ENCODE measurements at places on chromosomes 3 and 15.
A peak's percentile ranks its signal among the peaks of the same experiment; 100 is the strongest.

GRCh38 chr3:139364549-139364948 is 20.7 kb downstream of the MRPS22 start:
- DNase-seq = no peak

- DNase-seq = no peak
These were observed 16.4 kb downstream of the FAM107A start for GRCh38 chr3:58560771-58561311.

DNA sequence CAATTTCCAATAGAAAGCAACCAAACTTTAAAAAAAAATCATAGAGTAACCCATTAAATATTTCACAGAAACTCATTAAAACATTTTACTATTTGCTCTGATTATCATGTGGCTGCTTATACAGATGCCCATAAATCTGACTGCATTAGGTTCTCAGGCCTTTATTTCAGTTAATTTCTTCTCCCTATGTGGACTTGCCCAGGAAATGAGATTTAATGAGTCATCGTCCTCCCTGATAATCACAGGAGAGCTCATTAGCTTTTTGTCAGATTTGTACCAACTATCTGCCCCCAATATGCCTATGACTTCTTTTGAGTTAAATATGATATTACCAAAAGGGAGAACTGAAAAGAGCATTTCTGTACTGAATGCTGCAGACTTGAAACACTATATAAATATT is 168.0 kb downstream of the FOXB1 start:
- DNase-seq = no peak

DNA sequence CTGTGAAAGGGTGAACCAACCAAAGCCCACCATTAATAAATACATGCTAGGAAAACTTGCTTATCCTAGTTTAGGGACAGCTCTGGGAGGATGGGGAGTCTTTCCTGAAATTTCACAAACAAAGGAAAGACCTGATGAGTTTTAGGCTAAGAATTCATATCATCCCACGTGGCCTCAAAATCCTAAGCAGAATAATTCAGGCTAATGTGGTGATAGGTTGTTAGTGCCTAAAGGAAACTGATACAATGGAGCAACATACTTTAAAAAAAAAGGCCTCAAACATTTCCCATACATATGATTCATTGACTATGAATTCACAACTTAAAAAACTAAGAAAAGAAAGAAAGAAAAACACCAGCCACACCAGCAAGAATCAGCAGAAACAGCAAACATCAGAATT is 126.9 kb upstream of the CNTN4 start:
- no peak for DNase-seq

GRCh38 chr15:44219073-44219472 is 24.0 kb upstream of the FRMD5 start:
- DNase-seq = no peak

- no peak for DNase-seq
These were observed 354.8 kb upstream of the TBL1XR1 start for GRCh38 chr3:177552051-177552450.

DNA sequence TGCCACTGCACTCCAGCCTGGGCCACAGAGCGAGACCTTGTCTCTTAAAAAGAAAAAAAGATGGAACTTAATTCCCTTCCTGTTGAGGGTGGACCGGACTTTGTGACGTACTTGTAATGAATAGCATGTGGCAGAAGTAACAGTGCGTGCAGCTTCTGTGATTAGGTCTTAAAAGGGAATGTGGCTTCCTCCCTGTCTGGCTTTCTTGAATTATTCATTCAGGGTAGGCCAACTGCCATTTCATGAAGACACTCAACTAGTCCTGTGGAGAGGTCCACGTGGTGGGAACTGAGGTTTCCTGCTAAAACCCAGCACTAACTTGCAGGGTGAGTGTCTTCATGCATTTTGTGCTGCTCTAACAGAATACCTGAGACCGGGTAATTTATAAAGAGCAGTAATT is 98.9 kb upstream of the PIAS1 start:
- no peak for DNase-seq

DNA sequence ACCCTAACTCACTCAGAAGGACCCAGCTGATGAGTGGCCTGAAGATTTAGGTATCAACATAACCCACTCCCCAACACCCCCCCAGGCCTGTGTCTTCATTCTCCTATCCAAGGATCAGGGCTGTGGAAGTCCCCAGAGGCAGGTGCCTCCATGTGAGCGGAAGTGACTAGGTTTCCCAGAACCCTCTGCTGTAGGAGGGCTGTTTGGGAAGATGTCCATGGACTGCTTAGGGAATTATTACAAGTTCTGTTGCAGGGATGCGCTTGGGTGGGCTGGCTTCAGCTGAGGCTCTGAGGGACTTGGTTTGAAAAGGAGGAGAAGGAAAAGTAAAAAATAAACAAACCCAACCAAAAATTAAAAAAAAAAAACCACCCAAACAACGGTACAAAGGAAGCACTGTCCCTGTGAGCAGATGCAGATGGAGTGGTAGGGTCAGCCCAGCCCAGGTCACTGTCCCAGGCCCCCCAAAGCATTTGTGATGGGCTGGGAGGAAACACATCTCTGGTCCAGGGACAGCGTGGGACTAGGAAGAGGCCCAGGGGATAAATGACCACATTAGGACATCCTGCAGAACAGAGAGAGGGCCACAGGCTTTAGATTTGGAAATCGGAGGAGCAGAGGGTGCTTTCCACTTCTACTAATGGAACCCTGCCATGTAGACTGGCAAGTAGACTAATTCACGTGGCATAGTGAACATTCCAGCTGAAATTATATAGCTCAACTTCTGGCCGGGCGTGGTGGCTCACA is 12.2 kb upstream of the APOD start:
- DNase-seq = no peak

DNA sequence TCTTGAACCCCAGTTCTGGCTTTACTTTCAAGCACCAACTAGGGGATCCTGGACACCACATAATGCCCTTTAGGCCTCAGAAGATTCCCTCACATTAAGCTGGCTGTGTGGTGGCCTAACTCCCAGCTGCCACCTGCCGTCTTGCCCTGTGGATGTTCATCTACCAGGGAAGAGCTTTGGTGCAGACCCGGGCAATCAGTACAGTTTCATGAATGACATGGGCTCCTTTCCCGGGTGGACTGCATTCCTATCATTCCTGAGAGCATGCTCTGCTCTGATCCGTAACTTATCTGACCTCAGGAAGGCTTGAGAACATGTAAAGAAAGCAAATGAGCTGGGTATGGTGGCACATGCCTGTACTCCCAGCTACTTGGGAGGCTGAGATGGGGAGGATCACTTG is 50.0 kb upstream of the GSK3B start:
- DNase-seq = no peak

DNA sequence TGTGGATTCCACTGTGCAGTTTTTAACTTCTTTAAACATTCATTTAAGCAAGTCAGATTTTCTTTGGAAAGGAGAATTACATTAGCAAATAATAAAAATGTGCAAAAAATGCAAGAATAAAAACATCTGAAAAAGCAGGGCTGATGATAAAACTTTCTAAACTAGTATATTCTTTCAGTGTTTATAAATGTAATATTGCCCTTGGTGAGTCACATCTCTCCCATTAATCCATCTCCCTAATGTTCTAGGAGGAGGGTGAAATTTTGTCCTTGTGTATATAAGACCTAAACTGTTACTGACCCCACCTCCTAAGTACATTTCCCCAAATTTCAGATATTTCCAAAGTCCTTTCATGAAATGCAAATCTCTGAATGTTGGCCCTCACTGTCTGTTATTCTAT is 28.5 kb upstream of the DCUN1D1 start:
- no peak for DNase-seq

DNA sequence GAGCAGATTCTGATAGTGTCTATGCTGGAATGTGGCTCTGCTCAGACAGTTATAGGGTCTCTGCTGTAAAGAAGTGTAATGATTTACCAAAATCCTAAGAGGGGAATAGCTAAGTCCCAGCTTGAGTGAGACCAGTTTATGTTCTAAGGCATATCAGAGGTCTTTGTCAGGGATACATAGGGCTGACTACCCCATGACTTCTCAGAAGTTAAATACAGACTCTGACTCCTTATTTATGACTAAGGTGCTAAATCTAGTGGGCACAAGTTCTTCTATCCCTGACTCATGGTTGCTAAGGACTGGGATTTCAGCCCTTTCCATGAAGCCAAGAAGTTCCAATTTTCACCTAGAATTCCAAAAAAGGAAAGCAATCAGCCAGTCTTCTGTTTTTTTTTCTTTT is 192.6 kb upstream of the POU1F1 start:
- DNase-seq = no peak

GRCh38 chr3:171446801-171447578 is 13.2 kb downstream of the TNIK start:
- DNase-seq = no peak

GRCh38 chr3:159854500-159855124 is 134.0 kb upstream of the IL12A start:
- no peak for DNase-seq

DNA sequence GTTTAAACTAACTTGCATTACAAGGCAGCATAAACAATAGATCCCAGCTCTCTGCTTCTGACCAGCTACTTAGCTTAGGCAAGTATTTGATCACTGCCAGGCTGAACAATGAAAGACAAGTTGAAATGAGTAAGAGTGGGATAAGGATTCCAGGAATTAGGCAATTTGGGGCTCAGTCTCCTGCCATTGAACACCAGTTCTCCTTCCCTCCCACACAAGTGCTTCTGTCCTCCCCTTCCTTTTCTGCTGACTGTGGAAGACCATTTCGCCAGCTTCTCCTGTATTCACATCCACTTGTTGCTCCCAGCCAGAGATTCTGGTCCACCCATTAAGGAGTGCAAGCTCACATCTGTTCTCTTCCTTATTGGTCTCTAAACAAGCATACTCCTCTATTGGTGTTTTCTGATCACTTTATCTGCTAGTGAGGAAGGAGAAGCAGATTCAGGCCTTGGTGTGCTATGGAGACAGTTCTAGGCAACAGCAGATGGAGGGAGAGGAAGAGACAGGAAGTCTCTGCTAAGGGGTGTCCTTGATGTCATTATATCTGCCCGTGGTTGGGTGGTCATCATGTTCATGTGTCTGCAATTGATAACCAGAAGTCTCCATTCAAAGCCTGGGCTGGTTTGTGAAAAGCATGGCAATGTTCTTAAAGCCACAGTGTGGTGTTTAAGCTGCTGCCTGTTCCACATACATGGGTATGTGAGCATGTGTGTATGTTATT is 121.5 kb downstream of the PLCL2 start:
- no peak for DNase-seq

DNA sequence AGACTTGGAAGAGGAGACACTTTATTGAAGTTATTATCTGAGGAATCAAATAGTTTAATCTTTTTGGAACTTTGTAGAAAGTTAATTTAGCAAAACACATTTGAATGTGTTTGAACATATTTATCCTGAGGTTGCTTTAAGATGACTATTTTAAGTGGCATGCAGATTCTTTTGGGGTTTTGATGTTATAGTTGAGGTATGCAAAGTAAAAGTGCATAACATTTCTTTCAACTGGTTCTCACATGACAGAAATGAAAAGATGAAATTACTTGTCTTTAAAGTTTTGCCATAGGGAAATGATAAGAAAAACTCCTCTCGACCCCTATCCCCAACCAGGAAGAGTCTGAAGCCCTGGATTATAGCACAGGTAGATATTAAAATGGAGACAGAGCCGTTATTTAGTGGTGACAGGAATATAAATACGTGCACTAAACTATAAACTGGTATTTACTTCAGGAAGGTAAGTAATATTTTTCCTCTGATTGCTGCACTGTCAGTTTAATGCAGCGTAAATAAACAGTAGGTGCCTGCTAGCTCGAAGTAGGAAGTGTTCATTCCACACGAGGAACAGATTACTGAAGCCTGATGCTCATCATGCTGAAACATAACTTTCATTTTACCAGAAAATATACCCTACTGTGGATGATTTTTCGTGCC is 15.1 kb upstream of the SATB1 start:
- no peak for DNase-seq

GRCh38 chr3:195286115-195286872 is 15.3 kb upstream of the XXYLT1 start:
- DNase-seq = no peak

DNA sequence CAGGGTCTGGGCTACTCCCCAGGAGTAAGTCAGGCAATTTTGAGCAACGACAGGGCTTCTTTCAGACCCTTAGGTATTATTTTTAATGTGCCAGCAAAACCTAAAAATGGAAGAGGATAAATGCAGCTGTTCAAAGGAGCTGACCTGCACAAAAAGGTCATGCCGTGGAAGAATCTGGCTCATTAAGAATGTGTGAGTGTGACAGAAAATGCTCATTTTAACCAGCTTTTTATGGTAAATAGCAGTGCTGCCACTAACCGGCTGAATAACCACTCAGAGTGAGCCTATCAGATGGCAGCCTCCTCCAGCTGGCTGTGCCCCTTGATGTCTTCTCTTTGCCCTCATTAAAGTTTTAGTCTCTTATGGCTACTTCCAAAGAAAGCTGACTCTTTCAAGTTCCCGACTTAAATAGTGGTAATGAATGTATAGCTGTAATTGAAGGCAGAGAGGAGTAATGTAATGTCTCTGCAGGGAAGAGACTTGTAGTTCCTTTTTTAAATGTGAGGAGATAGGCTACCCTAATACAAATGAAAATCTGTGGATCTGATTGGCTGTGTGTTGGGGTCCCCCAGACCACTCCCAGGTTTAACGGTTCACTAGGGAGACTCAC is 9.5 kb upstream of the FSTL1 start:
- DNase-seq = no peak

DNA sequence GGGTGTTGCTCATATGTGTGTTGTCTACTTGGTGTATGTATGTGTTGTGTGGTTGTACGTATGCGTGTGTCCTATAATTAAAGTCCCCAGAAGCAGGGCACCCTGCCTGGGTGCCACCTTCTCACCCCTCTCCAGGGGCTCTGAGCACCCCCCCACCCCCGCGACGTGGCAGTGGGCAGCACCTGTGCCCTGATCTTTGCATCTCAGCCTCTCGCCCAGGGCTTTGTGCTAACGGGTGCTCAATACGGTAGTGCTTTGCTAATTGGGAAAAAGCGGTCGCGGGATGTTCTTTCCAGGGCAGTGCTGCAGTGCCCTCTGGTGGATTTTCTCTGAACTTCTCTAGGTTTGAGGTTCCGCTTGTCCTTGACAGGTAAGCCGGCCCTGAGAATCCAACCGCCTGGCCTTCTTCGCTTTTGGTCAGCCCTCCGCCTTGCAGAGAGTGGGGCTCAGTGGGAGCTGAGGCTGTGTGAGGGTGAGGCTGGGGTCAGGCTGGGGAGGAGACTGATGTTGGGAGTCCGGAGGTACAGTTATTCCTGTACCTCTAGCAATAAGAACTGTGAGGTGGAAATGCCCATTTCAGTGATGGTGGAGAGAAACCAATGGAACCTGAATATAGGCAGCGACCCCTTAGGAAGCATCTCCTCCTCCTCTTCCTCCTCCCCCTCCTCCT is 17.6 kb upstream of the EPHB3 start:
- DNase-seq = peak; percentile 80

GRCh38 chr3:181329024-181329423 is 339.5 kb upstream of the DNAJC19 start:
- DNase-seq = no peak

All from germinal center (tissue), 1 donor.